ENCODE measurements at places on chromosomes 4 and X. TPM values are rescaled to one million over a fixed set of nuclear protein-coding genes. Genes with fewer than 3 reads are reported as not detected.

Gene SOX3
- not detected for total RNA-seq

Gene DCLK2
- not detected for total RNA-seq

Gene MECP2
- 103 TPM for total RNA-seq

Gene TMEM47
- total RNA-seq = not detected

- DNase-seq = no peak
- H3K27me3 ChIP-seq = no peaks in the 10 kb centered on the region
- H3K4me1 ChIP-seq = no peaks in the 10 kb centered on the region
- no peaks in the 10 kb centered on the region for H3K36me3 ChIP-seq
- H3K4me3 ChIP-seq = no peak overlapping the region
- H3K27ac ChIP-seq = no peak overlapping the region
Measured at GRCh38 chr4:47239649-47240048, 208.3 kb downstream of the GABRB1 start.

GRCh38 chr4:41784191-41784979 is 35.9 kb upstream of the PHOX2B start:
- H3K27me3 ChIP-seq = no peaks in the 10 kb centered on the region
- no peak overlapping the region for H3K4me3 ChIP-seq
- DNase-seq = no peak
- H3K27ac ChIP-seq = no peak overlapping the region

- no peak for DNase-seq
- no peak overlapping the region for H3K27ac ChIP-seq
- H3K36me3 ChIP-seq = no peaks in the 10 kb centered on the region
- no peak overlapping the region for H3K4me3 ChIP-seq
Measured at GRCh38 chr4:185304541-185304940, 91.2 kb downstream of the LRP2BP start.

GRCh38 chrX:36443007-36443406 is 523.5 kb downstream of the CFAP47 start:
- H3K4me3 ChIP-seq = no peak overlapping the region
- H3K27me3 ChIP-seq = no peaks in the 10 kb centered on the region
- H3K36me3 ChIP-seq = no peaks in the 10 kb centered on the region
- DNase-seq = no peak
- H3K27ac ChIP-seq = no peak overlapping the region

GRCh38 chrX:115949900-115950822 is 220.4 kb upstream of the AGTR2 start:
- H3K27me3 ChIP-seq = no peaks in the 10 kb centered on the region
- H3K27ac ChIP-seq = no peak overlapping the region
- no peaks in the 10 kb centered on the region for H3K4me1 ChIP-seq
- no peak for DNase-seq
